ENCODE measurements at places on chromosomes 6 and 20. TPM values are rescaled to one million over a fixed set of nuclear protein-coding genes. Genes with fewer than 3 reads are reported as not detected.
A peak's percentile ranks its signal among the peaks of the same experiment; 100 is the strongest.

DNA sequence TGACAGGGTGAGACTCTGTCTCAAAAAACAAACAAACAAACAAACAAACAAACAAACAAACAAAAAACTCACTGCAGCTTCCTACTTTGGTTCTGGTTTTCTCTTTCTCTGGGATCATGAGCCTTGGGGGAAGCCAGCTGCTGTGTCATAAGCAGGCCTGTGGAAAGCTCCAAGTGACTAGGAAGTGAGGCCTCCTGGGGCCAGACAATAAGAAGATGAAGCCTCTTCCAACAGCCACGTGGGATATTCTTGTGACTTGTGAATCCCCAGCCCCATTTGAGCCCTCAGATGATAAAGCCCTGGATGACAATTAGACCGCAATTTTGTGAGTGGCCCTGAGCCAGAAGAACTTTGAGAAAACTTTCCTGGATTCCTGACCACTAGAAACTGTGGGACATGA lies 11.4 kb downstream of the HLA-A start:
- DNase-seq: no peak

GRCh38 chr6:2731281-2731909 lies 19.3 kb downstream of the MYLK4 start:
- DNase-seq: no peak

DNA sequence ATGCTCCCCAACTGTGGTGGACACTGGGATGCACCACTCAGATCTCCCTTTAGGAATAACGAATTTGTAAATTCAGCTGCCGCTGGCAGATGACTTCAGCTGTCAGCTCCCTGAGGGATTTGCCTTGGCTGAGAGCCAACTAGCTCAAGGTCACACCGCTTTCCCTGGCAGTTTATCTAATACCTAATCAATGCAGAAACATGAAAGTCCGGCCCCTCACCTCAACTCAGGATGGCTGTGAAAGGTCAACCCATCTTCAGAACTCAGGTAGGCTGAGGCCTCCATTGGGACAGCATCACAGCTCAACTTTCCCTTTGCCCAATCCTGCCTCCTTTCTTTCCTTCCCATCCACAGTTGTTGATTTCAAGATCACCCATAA lies 22.8 kb upstream of the SCGN start:
- no peak for DNase-seq

DNA sequence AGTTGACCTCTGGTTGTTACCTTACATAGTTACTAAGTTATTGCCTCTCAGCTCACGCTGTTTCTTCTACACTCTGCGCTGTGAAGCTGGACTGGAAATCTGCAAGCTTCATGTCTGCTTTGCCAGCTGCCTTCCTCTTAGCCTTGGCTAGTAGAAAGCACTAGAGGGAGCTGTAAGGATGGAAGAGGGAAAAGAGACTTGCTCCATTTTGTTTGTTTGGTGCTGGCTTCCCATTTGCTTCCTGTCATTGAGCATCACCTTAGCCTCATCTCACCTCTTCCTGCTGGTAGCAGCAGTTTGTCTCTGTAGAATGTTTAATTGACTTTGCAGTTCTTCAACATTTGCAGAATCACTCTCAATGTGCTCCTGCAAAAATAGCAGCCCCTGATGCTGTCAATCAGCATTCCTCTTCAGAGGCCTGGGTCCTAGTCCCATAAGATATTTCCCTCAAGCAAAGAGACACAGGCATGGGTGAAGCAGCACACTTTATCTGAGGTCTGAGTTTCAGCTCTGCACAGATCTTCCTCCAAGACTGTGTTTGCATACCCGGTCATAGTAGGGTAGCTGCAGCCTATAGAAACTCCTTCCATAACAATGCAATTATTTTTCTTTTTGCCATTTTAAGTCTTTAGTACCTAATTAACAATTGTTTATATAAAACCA lies 302.2 kb upstream of the EPHA7 start:
- no peak for DNase-seq

DNA sequence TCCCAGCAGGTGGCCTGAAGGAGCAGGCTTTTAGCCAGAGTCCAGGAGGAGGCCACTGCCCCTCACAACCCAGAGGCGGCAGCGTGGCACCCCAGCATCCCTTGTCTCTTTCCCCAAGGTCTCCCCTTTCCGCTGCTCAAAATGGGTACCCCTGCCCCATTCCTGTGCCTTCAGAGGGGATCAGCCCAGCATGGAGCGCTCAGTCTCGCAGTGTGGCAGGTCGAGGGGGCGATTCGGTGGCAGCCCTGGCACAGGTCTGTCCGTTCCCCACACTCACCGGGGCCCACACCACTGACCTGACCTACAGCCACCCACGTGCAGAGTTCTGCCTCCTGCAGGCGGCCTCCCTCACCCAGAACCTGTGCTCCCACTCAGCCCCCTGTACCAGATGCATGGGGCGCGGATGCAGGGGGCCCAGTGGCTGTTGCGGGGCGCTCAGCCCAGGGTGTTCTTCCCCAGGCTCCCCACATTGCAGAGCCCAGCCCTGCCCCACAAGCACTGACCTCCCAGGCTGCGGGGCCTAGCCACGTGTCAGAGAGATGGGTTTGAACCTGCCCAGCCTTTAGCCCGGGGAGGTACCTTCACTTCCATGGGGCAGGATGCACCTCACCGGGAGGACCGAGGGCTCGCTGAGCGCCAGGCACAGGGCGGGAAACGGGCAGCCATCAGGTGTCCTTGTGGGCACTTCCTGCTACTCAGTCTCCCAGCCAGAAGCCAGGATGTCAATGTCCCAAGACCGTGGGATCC lies 41.8 kb downstream of the DSTN start:
- no peak for DNase-seq

DNA sequence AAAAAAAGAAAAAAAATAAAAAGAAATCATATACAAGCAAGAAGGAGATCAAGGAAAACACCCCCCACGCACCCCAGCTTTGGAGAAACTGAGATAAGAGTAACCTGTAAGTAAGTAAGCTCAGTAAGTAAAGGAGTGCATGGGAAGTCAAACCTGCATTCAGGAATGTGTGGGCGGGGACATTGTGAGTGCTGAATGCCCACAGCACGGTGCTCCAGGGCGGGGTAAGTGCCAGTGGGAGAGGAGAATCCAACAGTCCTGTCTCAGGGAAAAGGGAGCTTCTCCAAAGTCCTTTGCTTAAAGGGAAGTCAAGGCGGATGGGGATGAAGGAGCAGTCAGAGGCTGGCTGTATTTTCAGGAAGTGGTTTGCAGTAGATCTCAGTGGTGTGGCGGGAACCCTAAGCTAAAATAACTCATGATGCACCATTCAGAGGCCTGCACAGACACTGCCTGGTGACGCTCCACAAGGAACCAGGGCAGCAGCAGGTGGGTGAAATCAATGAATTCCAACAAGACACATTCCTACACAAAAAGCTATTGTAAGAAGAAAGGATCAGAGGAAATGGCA lies 368.0 kb downstream of the QKI start:
- DNase-seq: peak; percentile 24

DNA sequence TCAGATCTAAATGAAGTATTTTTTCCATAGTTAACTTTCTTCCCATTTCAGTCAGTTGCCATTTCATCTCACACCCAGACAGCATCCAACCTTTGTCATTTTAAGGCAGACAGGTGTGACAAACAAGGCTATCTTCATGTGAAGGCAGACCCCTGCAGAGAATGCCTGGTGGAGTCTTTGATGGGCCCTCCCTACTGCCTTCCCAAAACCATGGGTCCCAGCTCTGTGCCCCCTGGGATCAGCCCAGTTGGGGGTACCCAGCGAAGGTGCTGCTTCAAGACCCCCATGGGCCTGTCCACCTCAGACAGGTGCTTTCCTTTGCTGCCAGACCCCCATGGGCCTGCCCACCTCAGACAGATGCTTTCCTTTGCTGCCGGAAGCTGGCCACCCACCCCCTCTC lies 28.3 kb upstream of the ID1 start:
- no peak for DNase-seq

DNA sequence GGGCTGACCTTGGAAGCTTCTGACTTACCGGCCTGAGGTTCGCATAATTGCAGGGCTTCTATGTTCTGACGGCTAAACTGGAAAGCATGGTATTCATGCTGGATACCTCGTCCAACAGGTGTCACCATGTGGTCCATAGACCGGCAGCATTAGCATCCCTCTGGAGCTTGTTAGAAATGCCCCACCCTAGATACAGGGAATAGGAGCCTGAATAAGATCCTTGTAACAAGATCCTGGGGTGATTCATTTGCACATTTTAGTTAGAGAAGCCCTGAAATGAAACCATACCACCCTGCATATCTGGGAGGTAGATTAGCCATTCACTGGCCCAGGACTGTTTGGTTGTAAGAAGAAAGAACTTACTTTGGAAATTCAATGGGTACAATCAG lies 77.7 kb downstream of the TMEM170B start:
- no peak for DNase-seq

SMOC2 gene
- 0.51 TPM for total RNA-seq

TMEM200A gene
- total RNA-seq: 0.37 TPM

PLAGL1 gene
- 36.0 TPM for total RNA-seq

Data from B cell (primary cell).